Upper lobe of left lung (tissue), 6 donors: ENCODE measurements at places on chromosomes 5 and 9. TPM values are rescaled to one million over a fixed set of nuclear protein-coding genes. Genes with fewer than 3 reads are reported as not detected.

DNA sequence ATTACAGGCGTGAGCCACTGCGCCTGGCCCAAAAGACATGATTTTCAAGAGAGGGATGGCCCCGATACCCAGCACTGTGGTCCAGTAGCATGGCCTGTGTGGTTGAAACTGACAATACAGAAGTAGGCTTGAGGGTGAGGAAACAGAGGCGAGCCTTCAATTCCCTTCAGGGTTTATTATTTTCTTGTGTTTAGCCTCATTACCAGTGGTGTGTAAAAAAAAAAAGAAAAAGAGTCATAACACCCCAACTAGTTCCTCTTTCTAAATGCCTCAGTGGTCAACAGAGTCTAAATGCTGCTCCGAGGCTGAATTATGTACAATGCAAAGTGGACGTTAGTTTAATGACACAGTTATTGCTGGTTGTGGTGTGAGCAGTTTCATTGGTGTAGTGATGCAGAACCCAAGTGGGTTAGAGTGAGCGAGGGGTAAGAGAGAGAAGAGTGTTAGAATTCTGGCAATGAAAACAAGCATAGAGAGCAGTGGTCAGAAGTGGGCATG is 58.8 kb downstream of the SNX30 start:
- H3K27me3 ChIP-seq = no peaks in the 10 kb centered on the region
- peaks cover 20% of the 10 kb centered on the region for H3K4me1 ChIP-seq
- H3K27ac ChIP-seq = peak overlapping the region; percentile 63
- no peak overlapping the region for H3K4me3 ChIP-seq
- DNase-seq = no peak

- no peak for DNase-seq
- no peaks in the 10 kb centered on the region for H3K4me1 ChIP-seq
- H3K4me3 ChIP-seq = no peak overlapping the region
- no peaks in the 10 kb centered on the region for H3K27me3 ChIP-seq
These were observed 121.1 kb upstream of the IL12B start for GRCh38 chr5:159451197-159452052.

DNA sequence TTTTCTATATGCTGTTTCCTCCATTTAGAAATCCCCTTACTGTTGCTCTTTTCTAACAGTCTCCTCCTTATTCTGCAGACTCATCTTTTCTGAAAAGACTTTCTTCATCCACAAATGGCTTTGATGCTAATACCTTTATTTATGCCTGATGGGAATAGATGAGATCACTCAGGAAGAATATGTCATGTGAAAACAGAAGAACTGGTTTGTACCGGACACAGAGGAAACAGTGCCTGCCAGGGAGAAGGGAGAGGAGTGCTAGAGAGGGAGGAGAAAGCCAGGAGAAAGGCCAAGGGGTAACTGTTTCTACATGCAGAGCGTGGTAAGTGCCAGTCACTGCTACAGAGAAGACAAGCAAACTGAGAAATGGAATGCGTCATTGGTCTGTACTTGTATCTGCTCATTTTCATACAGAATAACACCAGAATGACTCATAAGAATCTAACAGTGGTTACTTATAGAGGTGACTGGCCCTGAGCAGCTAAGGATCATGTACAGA is 45.9 kb upstream of the PJA2 start:
- H3K27ac ChIP-seq = peak overlapping the region; percentile 61
- no peak for DNase-seq
- peaks cover 3% of the 10 kb centered on the region for H3K4me1 ChIP-seq
- no peak overlapping the region for H3K4me3 ChIP-seq
- H3K27me3 ChIP-seq = no peaks in the 10 kb centered on the region
- H3K36me3 ChIP-seq = no peaks in the 10 kb centered on the region

- H3K4me1 ChIP-seq = no peaks in the 10 kb centered on the region
- DNase-seq = no peak
- H3K27ac ChIP-seq = no peak overlapping the region
- no peaks in the 10 kb centered on the region for H3K27me3 ChIP-seq
These were observed 71.2 kb upstream of the SPDL1 start for GRCh38 chr5:169512385-169512784.

- H3K4me1 ChIP-seq = peaks cover 4% of the 10 kb centered on the region
- H3K4me3 ChIP-seq = no peak overlapping the region
- H3K27me3 ChIP-seq = no peaks in the 10 kb centered on the region
- no peaks in the 10 kb centered on the region for H3K36me3 ChIP-seq
These were observed 149.0 kb downstream of the SSBP2 start for GRCh38 chr5:81601919-81602318.

Gene MEGF10
- total RNA-seq = 3.3 TPM
